ENCODE measurements at places on chromosomes 6 and 20.
A peak's percentile ranks its signal among the peaks of the same experiment; 100 is the strongest.

DNA sequence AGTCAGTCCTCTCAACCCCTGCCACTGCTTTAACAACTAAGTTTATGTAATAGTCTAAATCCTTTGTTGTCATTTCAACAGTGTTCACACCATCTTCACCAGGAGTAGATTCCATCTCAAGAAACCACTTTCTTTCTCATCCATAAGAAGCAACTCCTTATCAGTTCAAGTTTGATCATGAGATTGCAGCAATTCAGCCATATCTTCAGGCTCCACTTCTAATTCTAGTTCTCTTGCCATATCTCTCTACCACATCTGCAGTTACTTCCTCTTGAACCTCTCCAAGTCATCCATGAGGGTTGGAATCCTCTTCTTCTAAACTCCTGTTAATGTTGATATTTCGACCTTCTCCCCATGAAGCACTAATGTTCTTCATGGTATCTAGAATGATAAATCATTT is 57.9 kb upstream of the FOXO3 start:
- DNase-seq, result no peak

DNA sequence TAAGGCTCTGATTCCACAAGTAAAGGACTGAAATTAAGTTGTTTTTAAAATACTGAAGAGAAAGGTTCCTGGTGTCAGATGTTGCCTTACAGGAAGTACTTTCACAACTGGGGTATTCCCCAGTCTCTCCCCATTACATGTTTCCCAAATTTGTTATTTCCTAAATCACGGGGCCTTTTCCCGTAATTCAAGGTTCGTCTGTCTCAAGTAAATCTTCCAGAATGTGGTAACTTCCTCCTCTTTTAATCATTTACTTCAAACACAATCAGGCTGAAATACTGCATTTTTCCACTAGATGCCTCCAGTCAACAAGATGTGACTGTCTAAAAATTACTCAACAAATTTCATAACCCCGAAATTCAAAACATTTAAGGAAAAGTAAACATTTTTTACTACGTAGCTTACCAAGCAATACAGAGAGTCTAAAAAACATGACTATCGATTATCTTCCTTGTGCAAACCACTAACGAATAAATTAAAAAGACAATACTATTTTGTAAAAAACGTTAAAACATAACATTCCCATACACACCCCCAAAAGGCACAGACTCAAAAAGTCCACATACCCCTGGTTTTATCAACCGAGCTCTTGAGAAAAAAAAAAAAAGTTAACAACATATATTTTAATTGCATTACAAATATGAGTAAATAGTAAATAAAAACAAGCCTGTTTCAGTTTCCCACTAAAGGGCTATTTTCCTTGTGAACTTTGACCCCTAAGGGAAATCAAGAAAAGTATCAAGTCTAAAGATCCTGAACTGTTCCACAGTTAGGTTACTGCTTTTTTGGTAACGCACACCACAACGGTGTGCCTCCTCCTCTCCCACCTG is 1.7 kb downstream of the SOD2 start:
- DNase-seq, result peak; percentile 94

DNA sequence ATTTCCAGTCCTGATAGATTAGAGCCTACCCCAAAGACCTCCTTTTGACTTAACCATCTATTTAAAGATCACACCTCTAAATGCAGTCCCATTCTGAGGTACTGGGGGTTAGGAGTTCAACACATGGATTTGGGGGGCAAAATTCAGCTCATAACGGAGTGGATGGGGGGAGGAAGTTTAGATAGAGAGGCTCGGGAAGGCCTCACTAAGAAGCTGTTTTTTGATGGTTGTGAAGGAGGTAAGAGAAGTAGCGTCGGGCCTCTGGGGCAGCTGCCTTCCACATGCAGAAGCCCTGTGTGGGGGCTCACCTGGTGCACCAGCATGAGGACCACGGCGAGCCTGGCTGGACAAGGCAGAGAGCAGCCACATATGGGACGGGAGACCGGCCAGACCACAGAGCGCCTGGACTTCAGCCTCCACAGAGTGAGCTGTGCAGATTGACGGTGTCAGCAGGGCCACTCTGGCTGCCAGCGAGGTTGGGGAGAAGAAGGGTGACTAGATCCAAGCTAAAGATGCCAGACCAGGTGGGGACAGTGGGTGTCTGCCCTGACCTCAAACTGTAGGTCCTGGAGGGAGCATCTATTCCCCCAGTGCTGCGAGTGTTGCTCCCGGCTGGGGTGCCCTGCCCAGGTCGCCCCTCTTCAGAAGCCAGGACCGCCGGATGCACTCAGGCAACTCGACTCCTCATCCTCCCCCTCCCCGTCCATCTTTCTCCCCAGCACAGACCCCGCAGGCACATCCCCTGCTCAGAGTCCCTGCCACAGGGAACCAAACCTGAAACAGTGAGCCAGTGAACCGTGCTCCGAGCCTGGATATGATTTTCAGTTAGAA is 5.1 kb upstream of the SYNJ2 start:
- DNase-seq, result no peak

GRCh38 chr6:624979-625378 is 31.9 kb downstream of the HUS1B start:
- DNase-seq, result peak; percentile 75

- peak; percentile 5 for DNase-seq
Observed at GRCh38 chr20:21450572-21450971, 53.2 kb upstream of the NKX2-4 start.
